Activated B cell treated with CpG ODN at 0.5 μM for 24 hours (primary cell): ENCODE measurements at places on chromosomes 2 and 18.

GRCh38 chr2:31324016-31324633 is 90.2 kb downstream of the EHD3 start:
- no peak for DNase-seq

GRCh38 chr2:144942516-144943256 is 422.8 kb upstream of the ZEB2 start:
- no peak for DNase-seq

DNA sequence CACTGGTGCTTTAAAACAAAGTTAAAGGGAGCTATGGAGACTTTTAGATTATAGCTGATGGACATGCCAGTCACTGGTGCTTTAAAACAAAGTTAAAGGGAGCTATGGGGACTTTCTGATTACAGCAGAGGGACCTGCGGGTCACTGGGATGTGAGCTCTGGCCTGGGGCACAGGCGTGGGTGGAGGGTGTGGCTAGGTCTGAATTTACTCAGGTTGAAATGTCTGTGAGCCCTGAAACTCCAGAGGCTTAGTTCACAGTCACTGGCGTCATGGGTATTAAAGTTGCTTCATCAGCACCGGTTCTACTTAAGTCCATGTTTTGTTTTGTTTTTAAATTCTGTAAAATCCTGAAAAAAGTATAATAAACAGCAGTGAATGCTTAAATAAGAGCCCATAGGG is 49.0 kb upstream of the TMEM18 start:
- no peak for DNase-seq

DNA sequence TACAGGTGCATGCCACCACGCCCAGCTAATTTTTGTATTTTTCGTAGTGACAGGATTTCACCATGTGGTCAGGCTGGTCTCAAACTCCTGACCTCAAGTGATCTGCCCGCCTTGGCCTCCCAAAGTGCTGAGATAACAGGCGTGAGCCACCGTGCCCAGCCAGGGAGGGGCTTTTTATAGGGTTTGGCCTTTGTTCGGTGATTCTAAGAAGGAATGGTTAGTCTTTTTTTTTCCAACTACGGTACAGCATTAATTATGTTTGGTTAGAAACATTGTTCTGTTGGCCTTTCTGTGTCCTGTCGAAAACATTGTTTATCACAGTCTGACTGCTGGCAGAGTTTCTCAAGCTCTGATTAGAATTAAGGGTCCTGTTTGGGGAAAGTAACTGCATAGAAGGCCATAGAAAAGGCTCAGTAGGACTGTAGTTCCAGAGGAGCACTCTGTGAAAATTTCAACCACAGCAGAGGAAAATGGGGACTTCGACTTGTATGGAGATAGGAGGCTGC is 19.3 kb upstream of the SMCHD1 start:
- DNase-seq: no peak

DNA sequence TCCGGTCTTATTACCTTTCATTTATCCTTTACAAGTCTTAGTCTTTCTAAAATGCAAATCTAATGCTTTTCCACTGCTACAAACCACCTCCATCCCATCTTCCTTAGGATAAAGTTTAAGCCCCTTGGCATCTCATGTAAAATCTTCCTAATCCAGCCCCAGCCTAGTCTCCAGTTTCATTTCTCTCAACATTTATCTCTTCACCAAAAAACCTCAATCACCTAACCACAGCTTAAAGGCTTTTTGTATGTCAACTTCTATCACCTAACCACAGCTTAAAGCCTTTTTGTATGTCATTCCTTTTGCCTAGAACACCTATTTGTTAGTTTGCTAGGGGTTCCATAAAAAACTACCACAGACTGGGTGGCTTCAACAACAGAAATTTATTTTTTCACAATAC is 4.2 kb downstream of the TRAK2 start:
- no peak for DNase-seq

DNA sequence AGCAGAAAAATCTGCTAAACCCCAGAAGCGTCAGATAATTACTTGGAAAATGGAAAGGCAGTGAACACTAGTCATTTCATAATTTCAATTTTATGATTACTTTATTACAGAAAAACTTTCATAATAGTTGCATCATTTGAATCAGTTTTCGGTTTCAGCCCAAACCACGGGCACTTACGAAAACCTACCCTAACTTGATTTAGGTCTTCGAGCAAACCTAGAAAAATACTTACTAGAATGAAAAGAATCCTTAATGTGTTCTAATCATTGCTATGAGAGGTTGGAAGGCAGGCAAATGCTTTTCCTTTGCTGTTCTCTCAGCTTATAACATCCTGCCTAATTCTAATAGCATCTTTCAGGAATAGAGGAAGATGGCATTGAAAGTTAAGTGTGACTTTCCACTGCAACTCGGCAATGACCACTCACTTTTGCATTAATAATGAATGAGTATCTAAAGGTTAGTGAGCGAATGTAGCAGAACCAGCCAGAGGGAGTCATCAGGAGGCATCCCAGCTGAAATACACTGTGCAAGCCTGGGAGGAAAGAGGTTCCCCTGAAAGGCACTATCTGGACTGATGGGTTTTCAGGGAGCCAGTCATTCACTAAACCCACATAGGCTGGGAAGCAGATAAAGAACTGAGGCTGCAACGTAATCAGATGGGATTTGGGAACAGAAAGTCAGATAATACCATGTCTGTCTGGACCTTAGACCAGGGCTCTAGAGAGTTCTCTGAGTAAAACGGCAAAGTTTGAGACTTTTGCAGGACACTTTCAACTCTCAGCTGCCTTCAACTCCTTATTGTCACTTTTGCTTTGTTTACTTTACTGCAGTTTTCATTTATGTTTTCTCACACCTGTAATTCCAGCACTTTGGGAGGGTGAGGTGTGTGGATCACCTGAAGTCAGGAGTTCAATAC is 520.8 kb downstream of the RNF144A start:
- DNase-seq: no peak

- no peak for DNase-seq
Observed at GRCh38 chr2:85911814-85912692, 23.3 kb upstream of the ST3GAL5 start.

DNA sequence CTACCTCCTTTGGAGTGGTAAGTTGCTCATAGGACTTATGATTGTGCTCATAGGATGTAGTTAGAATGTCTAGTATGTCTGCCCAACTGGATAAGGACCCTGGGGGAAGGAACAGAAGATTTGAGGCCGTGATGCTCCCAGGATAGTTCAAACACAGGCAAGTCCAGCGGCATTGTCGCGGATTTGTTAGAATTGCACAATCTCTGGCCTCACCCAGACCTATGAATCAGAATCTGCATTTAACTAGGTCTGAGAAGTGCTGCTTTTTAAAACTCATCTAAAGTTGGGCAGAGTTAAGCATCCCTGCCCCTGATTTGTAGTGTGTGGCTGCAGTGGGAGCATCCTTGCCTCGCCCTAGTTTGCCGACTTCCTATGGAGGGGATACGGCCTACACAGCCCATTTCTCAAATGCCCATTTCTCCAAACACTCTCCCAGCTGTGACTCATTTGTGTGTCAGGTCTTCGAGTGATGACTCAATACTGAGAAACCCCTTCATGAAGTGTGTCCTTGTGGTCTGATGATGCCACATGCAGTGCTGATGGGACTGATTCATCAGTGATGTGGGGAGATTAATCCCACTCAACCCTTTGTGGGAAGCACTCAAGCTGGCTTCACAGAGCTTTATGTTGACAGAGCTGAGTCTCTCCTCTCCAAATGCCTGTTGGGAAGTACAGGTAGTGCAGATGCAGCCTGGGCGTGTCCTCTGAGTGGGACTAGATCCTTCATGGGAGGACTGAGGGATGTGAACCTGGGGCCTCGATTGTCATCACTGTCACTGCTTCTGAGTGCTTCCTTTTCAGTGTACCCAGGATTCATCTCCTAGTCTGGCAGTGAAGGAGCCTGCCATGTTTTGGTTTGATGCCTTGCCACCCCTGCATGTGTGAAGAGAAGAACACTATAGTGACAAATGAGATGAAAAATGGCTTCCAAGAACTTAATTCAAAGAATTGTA is 18.7 kb downstream of the SMIM21 start:
- DNase-seq: no peak

DNA sequence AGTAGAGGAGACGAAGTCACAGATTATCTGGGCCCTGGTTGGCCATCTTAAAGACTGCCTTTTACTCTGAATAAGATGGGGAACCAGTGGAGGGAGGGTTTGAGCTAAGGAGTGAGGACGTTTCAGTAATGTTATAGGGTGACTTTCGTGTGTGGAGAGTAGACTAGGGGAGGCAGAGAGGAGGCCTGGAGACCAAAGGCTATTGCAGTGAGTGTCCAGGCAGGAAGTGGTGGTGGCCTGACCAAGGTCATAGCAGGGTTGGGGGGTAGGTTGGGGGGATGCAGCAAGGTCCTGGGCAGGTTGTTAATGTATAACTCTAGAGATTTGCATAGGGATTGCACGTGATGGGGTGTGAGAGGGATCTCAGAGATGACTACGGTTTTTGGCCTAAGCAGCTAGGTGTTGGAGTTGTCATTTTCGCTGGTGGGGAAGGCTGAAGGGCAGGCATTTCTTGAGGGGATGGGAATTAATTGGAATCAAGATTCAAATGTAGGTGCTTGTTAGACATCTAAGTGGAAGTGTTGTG is 4.9 kb downstream of the CEP192 start:
- no peak for DNase-seq

GRCh38 chr2:9889812-9890261 is 46.6 kb downstream of the TAF1B start:
- no peak for DNase-seq

GRCh38 chr2:54419388-54419787 is 36.7 kb upstream of the SPTBN1 start:
- DNase-seq: no peak

DNA sequence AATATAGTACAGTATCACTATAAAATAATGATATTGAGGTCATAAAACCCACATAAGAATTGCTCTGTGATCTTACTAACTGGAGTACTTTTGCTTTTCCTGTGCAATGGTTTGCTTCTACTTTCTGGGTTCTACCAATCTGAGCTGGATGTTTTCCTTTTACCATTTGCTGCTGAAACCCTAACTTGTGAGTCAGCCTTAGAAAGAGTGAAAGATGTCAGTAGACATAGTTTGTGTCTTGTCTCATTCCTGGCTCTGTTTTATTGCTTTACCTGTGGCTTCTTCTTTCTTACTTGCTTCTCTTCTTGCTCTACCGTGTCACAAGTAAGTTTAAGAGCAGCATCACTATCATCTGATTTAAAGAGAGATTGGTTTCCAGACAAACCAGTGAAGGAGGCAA is 61.0 kb downstream of the MBD2 start:
- no peak for DNase-seq

DNA sequence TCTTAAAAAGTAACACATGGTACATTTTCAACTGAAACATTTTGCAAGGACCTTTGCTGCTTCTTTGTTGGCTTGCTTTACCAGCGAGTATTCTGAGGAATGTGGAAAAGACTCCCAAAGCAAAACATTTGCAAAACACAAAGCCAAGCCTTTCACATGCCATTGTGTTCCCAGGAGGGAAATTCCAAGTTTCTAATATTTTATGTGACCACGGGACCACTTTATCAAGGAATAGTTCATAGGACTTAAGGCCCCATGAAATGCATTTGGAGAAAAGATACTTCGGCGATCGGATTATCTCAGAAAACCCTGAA is 26.2 kb downstream of the CYP27C1 start:
- no peak for DNase-seq

GRCh38 chr2:73906847-73907505 is 14.2 kb downstream of the ACTG2 start:
- DNase-seq: no peak

GRCh38 chr2:190404487-190404886 is 3.7 kb upstream of the MFSD6 start:
- DNase-seq: no peak

DNA sequence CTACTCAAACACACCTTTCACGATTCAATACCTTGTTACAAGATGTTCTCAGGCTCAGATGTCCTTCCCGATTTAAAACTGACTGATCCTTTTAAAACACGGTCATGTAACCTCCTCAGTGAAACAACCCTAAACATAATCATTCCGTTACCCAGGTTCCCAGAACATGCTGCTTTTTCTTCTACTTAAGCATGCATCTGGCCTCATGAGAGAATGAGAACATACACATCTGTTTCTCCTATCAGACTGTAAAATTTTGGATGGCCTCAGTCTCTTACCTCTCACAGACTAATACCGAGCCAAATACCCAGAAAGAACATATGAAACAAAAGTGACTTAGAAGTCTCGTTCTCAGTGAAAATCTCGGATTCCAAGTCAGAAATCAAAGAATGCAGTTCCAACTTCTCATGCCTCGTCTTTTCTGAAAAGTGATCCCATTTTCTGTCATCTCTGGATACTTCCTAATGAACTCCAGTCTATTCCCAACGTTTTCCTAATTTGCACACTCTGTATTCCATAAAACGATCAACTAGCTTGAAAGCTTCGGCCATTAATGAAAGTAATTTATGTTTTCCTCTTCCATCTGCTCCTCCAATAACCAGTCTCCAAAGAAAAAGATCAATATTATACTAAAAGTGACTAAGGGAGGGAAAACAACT is 919 bp downstream of the SF3B1 start:
- DNase-seq: no peak

- DNase-seq: no peak
Observed at GRCh38 chr2:15886231-15886630, 54.1 kb upstream of the MYCN start.

DNA sequence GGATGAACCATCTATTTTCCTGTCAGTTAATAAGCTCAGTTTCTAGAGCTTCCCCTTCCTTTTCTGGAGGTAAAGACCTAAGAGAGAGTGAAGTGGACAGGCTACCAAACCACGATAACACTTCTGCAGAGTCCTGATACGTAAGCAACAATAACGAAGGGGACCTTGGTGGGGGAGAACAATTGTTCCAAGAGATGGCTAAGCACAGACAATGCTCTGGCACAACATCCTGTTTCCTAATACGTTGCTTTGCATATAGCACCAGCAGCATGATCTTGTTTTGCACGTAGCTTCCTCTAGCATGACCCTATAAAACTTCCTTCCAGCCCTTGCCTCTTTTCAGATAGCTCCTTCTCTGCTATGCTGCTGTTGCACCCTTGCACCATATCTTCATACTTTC is 247.3 kb downstream of the RAD51AP2 start:
- no peak for DNase-seq
